ENCODE measurements at places on chromosomes 12 and 14. TPM values are rescaled to one million over a fixed set of nuclear protein-coding genes. Genes with fewer than 3 reads are reported as not detected.

- ATAC-seq: no peak
Measured at GRCh38 chr12:127809275-127809674, 457.7 kb upstream of the TMEM132C start.

Gene NAV3
- not detected for total RNA-seq

Gene CRIP2
- total RNA-seq: 0.97 TPM

Gene BIN2
- total RNA-seq: 78.8 TPM

DNA sequence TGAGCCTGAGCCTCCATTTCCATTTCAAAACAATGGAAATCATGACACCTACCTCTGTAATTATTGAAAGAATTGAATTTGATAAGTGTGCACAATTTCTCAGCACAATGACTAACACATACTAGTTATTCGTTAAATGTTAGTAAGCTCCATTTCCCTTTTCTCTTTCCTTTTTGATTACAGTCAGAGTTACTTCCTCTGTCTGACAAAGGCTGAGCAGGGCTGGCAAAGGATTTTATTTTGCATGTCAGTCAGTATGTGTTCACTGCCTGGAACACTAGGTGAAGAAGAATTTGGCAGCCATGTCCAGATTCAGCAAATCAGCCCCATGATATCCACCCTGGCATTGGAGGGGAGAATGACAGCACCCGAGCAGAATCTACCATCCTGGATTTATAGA lies 12.2 kb upstream of the RHOJ start:
- ATAC-seq: no peak

GRCh38 chr12:79514730-79515529 lies 175.8 kb downstream of the PAWR start:
- no peak for ATAC-seq

DNA sequence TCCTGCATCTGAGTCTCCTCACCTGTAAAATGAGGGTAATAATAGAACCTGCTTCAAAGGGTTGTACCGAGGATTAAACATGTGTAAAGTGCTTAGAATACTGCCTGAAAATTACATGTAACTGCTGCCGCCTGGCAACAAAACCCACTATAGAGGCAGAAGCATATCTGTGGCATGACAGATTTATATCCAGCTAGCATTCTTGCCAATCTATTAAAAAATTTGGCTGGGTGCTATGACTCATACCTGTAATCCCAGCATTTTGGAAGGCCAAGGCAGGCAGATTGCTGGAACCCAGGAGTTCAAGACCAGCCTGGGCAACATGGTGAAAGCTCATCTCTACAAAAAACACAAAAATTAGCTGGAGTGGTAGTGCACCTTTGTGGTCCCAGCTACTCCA lies 16.4 kb upstream of the KSR2 start:
- ATAC-seq: no peak

Gene SERPINA5
- total RNA-seq: not detected

Gene GDF3
- not detected for total RNA-seq

DNA sequence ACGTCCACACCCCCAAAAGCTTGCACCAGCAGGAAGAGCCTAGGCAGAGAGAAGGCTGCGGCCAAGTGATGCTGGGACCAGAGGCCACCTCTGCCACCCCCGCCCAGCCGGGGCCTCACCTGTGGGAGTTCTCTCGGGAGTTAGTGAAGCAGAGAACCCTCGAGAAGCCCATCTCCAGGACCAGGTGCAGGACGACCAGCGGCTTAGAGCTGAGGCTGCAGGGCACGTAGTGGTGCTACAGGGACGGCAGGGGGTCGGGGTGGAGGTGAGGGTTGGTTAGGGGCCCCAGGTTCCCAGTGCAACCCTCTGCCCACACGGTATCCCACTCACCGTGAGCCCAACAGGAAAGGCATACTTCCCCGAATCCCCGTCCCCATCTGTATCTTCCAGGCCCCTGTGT lies 3.6 kb downstream of the DDX51 start:
- no peak for ATAC-seq

GRCh38 chr14:33669111-33669510 lies 281.8 kb downstream of the EGLN3 start:
- no peak for ATAC-seq

DNA sequence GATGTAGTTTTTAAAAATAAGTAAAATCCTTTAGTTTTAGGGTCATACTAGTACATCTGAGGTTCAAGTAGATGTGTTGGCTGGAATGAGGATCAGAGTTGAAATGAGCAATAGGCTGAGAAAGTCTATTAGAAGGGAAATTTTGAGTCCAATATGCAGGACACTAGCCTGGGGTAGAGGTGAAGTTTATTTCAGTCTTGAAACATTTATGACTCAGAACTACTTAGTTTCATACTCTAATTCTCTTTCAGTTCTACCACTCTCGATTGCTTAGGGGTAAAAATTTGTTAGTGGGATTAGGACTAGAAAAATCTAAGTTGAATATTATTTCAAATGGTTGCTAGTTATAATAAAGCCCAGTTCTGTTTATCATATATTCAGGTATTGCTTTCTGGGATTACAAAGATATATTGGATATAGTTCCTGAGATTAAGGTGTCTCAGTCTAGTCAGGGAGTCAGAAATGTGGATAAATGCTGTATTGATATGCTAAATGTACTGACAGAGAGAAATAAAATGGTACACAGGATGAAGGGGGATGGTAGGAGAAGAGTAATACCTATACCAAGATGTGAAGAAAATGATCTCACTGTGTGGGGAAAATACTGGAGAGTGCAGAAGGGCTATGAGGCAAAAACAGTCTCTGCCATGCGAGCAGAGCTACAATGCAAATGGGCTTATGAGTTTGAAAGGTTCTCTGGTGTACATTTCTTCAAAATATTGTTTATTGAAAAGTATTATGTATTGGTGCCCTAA lies 395.8 kb upstream of the FBXO33 start:
- peak; percentile 69 for ATAC-seq

DNA sequence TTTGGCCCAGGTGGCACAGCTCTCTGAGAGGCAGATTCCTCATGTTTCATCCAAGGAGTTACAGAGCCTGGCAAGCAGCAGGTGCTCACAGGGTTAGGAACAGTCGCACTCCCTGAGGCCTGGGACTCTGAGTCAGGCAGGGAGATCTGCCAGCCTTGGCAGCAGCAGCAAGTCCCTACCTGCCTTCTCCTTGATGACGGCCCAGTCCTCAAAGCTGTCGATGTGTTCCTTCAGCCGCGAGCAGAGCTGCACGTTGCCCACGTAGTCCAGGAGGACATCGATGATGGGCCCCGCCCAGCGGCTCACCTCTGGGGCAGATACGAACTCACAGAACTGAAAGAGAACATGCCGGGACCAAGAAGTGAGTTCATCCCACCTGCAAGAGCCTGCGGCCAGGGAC lies 10.4 kb downstream of the FAM181A start:
- ATAC-seq: no peak

DNA sequence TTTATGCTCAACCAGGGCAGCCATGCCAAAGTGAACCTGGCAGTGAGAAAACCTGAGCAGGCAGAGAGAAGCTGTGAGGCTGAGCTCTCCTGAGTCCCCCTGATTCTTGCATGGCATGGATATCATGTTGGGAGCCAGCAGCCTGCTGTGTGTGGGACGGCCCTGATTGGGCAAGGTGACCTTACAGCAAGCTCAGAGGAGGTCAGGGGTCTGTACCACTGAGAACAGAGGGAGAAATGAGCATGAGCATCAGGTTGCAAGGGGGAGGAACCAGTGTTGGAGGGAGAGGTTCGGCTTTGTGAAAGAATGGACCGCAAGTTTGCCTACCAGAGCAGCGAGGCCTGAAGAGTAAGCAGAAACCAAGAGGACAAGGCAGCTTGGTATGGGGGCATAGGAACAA lies 59.1 kb upstream of the PTGR2 start:
- ATAC-seq: no peak

Gene KCNA5
- total RNA-seq: not detected

DNA sequence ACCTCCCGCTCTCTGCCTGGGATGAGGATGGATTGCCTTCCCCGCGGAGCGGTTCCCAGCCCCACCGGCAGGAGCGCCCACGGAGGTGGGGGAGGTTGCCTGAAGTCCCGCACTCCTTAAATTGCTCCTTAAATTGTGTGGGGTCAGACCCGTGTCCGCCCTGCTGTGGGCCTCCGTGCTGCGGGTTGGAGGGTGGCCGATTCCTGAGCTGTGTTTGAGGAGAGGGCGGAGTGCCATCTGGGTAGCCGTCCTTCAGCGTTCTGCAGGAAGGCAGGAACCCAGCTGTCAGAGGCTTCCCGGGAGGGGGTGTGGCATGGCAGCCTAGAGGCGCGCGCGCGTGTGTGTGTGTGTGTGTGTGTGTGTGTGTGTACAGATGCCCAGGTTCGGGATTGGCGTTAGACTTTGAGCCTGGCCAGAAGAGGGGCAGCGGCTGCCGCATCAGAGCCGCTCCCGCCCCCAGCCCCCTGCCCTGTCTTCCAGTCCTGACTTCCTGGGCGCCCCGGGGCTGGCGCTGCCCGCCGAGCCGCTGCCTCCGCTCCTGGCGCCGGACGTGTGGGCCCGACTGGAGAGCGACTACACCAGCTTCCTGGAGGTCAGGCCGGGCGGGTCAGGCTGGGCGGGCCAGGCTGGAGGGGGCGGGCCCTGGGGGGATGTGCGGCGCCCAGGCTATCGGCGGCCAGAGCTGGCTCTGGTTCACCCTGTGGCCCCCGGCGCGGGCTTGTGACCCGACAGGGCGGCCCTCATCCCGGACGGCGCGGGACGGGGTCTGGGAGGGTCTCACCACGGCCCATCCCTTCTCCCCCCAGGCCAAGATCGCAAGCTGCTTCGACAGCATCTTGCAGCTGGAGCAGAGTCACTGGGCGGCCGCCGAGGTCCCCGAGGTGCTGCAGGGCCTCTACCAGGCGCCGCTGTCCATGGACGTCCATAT lies 9.2 kb downstream of the EXOC3L4 start:
- ATAC-seq: no peak

Gene PWP1
- 72.3 TPM for total RNA-seq

DNA sequence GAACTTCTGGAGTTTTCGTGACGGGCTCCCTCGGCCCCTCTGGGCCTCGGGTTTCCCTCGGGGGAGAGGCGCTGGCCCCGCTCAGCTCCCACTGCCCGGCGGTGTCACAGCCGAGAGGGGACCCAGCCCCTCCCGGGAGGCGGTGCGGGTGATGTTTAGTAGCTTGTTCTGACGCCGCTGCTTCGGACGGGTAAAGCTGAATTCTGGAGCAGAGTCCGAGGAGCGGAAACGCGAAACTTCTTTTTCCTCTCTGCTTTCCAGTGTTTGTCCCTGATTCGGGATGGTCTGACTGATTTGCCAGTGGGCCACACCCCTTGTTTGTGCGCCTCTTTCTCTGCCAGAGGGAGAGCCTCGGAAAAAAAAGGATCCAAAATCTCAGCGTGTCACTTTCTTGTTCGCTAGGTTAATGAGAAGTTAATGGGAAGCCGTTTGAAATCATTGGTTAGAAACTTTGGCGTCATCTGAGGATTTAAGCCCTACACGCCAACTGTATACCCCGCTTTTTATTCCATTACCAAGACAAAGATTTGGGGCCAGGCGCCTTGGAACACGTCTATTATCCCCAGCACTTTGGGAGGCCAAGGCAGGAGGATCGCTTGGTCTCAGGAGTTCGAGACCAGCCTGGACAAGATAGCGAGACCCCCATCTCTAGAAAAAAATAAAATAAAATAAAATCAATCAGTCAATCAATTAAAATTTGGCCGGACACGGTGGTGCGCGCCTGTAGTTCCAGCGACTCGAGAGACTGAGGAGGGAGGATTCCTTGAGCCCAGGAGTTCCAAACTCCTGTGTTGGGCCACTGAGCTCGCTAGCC lies 756 bp downstream of the TULP3 start:
- ATAC-seq: peak; percentile 20

Gene C3AR1
- 6.4 TPM for total RNA-seq

- no peak for ATAC-seq
Measured at GRCh38 chr12:108477881-108478259, 37.2 kb upstream of the FICD start.

- no peak for ATAC-seq
Measured at GRCh38 chr14:103890821-103891666, 37.2 kb upstream of the TDRD9 start.

Gene PMCH
- 0.71 TPM for total RNA-seq

DNA sequence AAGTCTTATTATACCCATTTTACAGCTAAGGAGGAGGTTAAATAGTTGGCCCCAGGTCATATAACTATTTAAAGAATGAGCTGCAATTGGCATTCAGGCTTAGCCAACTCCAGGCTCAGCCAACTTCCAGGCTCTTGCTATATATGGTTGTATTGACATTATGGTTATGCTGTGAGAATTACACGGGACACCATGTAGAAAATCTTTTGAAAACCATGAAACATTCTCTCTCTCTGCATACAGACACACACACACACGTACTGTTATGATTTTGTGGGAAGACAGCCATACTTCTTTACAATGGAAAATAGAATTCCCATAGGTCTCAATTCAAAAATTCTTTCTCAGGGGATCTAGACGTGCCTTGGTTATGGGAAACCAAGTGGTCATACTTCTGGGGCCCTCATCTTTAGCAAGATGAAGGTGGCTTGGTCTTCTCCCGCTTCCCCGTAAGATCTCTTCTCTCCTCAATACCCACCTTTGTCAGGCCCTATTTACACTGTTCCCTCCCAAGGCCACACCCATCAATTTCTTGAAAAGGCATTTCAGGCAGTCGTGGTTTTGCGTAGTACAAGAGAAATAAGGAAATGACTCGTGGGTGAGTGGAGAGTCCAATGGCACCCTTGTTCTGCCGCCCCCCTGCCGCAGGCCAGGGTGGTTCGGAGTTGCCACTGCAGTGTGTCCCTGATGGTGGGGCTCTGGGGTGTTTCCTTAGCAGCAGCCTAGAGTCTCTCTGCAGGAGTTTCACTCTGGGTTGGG lies 10.0 kb upstream of the GPRC5A start:
- ATAC-seq: peak; percentile 26

All from activated T-helper 17 cell treated with anti-CD3 and anti-CD28 coated beads, Interleukin-2, amount 50 U/mL, for 72 hours (primary cell).